ENCODE measurements at places on chromosomes 3 and 15. TPM values are rescaled to one million over a fixed set of nuclear protein-coding genes. Genes with fewer than 3 reads are reported as not detected.

The IL5RA gene
- 0.69 TPM for polyA plus RNA-seq

The ONECUT1 gene
- not detected for polyA plus RNA-seq

The KBTBD13 gene
- polyA plus RNA-seq, result 0.05 TPM

The FETUB gene
- polyA plus RNA-seq, result 0.65 TPM

The FOXL2NB gene
- 0.05 TPM for polyA plus RNA-seq

The RBP2 gene
- 0.44 TPM for polyA plus RNA-seq

The BFSP2 gene
- 0.14 TPM for polyA plus RNA-seq

The GOLGA8T gene
- polyA plus RNA-seq, result not detected

The LCMT2 gene
- 14.6 TPM for polyA plus RNA-seq

The ADPGK gene
- 63.4 TPM for polyA plus RNA-seq

The SLC28A2 gene
- polyA plus RNA-seq, result 0.42 TPM

The GOLGA6L7 gene
- 1.1 TPM for polyA plus RNA-seq

The CFAP100 gene
- polyA plus RNA-seq, result 0.59 TPM

The TAMM41 gene
- 26.3 TPM for polyA plus RNA-seq

The GOLGA6L10 gene
- polyA plus RNA-seq, result 3.8 TPM

The ZNF502 gene
- 12.3 TPM for polyA plus RNA-seq

The SCN11A gene
- 2.2 TPM for polyA plus RNA-seq

GRCh38 chr3:114508976-114509375, 215.1 kb downstream of the TIGIT start:
- no peak for DNase-seq

DNA sequence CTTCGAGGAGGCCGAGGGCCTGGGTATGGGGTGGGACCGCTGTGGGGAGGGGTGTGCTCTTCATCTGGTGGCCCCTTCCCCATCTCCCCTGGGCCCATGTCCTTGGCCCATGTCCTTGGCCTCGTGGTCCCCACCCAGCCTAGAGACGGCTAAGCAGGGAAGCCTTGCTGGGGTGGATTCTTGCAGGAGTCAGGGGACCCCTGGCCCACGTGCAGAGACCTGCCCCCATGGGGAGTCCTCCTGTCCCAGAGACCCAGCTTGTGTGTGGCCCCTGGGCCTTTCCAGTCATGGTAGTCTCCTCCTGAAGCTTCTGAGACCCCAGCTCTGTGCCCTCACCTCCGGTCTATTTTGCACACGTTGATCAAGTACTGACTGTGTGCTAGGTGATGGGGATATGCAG, 97.4 kb downstream of the TBC1D2B start:
- no peak for DNase-seq

DNA sequence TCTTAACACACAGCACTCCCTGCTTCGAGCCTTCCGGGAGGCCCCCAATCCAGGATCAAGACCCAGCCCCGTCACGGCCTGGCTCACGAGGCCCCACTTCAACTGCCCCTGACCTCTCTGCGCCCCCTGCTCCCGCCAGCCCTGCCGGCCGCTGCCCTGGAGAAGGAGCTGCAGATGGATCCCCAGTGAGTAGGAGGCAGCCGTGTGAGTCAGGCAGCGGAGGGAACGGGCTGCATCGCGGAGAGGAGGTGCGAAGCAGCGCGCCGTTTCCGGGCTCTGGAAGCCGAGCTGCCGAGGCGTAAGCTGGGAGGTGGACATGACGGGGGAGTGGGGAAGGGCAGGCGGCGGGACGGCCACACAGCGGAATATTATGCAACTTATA, 133.4 kb downstream of the TPRA1 start:
- DNase-seq, result no peak

DNA sequence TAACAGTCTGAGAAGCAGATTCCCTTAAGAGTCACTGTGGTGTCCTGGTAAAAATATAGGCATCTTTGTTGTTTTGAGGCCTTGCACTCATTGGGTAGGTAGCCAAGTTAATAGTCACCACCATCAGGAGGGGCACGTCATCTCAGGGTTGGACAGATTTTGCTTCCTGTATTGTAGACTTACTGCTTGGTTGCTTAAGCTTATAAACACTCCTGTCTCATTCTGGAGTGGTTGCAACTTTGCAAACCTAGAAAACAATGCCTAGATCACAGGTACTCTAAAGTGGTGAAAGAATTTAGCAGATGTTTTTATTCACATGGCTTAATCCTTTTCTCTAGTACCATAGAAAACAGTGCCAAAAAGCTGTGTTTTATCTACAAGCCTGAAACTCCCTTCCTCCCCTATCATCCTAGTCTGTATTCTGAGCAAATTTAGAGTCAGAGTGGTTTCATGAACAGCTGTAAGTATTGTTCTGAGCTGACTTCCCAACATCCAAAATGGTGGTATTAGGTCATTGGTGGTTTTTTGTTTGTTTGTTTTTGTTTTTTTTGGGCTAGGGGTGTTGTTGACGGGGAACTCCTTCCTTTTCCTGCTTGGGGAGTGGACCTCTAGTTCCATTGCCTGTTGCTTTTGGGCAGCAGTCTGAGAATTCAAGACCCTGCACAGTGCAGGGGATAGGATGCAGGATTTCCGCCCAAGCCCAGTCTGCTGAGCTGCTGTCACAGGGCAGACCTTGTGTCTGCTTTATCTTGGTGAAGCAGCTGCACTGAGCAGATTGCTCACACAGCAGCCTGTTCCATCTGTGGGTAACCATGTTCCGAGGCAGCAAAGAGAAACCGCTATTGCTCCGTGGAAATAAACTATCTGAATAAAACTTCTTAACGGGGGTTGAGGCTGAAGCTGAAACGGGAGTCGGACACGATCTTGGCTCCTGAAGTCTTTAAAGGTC, 202.0 kb downstream of the AKAP13 start:
- DNase-seq, result no peak

- no peak for DNase-seq
Observed at GRCh38 chr15:76495487-76495886, 158.9 kb downstream of the ISL2 start.

GRCh38 chr15:82904574-82904973, 47.9 kb downstream of the HOMER2 start:
- no peak for DNase-seq

- no peak for DNase-seq
Observed at GRCh38 chr15:85759376-85759775, 35.3 kb downstream of the KLHL25 start.

DNA sequence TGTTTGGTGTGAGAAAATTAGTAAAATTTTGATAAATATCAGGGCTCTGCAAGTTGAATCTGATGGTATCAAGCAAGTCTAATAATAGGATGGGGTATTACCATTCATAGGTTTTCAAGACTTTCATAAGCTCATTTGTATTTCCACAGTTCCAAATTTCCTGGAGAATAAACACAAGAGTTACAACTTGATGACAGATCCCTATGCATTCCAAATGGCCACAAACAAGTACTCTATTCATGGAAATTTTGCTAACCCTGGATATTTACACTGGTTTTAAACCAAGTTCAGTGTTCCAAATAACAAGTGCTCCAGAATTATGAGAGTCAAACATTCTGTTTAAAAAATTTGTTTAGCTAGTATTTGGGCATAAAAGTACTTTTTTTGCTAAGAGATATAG, 75.0 kb upstream of the CNTN6 start:
- DNase-seq, result no peak

GRCh38 chr15:34327906-34328305, 9.7 kb downstream of the SLC12A6 start:
- no peak for DNase-seq

DNA sequence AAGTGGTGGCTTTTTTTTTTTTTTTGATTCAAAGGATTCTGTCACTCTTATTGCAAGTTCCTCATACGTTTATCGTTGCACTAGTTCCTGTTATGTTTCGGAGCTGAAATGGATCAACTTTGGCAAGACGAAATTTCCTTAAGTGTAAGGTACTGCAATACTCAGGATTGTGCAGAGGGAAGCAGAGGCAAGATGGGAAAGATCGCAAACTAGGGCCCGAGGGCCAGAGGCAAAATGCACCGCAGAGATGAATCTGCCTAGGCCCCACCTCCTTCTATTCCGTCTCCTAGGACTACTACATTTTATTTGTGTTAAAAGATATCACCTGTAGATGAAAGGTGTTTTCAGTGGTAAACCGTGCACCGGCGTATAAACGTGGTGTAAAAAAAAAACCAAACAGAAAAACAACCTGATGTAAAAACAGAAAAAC, 331 bp downstream of the RNU6-1 start:
- DNase-seq, result no peak

DNA sequence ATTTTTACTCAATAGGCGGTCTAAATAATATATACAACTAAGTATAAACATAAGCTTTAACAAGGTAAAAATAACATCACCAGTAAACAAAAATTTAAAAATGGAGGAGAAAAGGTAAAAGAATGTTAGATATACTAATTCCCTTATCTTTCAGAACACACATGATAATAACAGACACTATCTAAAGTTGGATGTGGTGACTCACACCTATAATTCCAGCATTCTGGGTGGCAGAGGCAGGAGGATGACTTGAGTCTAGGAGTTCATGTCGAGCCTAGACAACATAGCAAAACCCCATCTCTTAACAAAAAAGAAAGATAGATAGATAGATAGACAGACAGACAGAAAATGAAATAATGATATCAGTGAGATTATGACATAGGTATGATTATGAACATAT, 85.1 kb downstream of the STAG1 start:
- no peak for DNase-seq

GRCh38 chr15:40550341-40551037, 14.4 kb downstream of the CCDC32 start:
- DNase-seq, result no peak

- no peak for DNase-seq
Observed at GRCh38 chr3:123486460-123486859, 37.6 kb upstream of the ADCY5 start.

GRCh38 chr15:36294359-36294758, 285.1 kb upstream of the CDIN1 start:
- DNase-seq, result no peak

GRCh38 chr15:42024303-42024702, 3.5 kb upstream of the PLA2G4E start:
- no peak for DNase-seq

DNA sequence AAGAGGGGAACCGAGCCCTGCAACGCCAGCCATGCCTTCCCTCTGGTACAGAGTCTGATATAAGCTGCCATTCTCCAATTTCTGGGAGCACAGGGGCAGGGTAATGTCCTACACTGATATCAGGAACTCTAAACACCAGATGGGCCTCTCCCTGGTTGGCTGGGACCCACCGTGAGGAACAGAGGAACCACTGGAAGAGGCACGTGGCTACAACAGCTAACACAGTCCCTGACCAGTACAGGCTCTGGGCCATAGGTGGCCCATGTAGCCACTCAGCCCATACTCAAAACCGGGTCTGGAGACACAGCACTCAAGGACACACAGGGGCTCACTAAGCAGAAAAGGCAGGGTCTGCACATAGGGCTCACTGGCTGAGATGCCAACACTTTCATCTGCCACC, 13.9 kb downstream of the NUP210 start:
- DNase-seq, result no peak

DNA sequence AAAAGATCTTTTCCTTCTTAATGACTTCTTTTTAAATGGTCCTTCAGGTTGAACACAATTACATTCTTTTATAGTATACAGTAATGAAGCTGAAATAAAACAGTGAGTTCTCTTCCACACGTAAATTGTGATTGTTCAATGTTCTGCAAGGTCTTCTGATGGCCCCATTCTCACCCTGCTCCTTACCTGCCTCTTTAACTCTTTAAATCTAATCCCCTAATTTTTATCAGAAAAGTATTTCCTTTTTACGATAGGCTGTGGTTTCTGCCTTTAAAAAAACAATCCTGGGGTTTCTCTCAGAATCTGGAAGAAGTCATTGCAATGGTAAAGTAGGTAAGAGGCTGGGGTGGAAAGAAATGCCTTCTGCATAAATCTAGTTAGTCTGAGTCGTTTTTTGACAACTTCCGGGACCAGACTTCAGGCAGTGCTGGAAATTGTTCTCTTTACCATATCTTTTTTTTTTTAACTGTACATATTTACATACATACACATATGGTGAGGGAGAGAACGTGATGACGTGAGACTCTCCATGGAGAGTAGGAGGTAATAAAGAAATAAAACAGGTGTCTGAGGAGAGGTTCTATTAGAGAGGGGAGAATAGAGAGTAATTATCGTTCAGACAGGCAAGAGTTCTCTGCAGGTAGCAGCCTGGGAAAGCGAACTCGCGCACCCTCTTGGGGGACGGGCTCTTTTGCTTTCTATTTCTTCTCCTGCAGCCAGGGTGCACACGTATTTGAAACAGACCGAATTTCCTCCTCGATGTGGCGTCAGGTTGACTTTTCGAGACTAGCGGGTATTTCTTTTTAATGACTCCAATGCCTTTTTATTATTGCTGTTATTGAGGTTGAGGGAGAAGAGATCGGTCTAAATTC, at the start of gene SIDT1:
Gene SIDT1, plus strand, starts transcription at position 730 of the 872 bp plus-strand sequence. CDS start 467 bp downstream, outside the sequence.
- no peak for DNase-seq

DNA sequence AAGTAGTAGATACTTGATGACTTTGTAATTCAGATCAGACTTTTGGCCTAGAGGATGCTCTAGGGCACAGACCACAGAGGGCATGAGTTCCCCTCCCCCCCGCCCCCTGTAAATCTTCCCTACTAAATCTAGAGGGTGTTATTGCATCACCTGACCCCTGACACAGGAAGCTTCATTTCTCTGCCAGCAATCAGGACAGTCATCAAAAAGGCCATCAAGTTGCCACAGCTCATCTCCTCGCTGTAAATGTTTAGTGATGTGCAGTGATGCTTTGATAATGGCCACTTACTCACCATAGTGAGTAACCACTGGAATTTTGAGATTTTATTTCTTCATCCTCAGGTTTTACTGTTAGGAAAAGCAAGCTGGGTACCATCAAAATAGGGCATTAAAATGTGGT, 289.2 kb upstream of the CHRM5 start:
- DNase-seq, result no peak

- DNase-seq, result no peak
Observed at GRCh38 chr3:72480366-72480765, 367.9 kb downstream of the SHQ1 start.

DNA sequence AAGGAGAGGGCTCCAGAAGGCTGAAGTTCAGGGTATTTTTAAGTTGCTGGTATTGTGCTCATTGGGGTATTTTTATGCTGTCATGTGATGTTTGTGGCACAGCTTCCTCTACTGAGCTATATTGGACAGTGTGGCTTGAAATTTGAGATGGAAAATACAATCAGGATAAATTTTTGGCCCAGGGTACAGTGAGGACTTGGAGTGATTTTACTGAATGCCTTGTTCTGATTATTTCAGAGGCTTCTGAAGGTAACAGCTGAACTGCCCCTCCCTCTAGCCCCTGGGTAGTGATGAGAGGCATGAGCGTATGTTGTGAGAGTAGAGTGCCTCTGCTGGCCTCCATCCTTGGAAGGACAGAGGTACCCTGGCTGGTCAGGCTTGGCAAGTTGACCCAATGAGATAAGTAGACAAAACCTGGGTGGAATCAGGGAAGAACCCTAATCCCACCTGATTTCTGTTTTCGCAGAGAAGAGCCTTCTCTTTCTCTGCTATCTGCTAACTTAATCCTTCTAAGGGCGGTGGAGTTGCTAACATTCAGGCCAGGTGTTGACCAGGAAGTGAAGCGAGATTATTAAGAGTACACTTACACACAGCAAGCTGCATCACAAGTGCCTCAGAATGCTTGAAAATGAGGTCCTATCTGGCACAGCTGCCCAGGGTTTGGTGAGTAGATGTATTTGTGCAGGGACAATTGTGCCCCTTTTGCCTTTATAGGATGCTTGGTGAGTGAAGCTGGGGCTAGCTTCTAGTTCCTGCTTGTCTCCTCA, 98.1 kb upstream of the CLSTN2 start:
- DNase-seq, result no peak

GRCh38 chr15:39987821-39988220, 51.2 kb downstream of the SRP14 start:
- no peak for DNase-seq

- no peak for DNase-seq
Observed at GRCh38 chr3:162780313-162780712, 1283.7 kb downstream of the OTOL1 start.
